Hematopoietic multipotent progenitor cell treated with erythropoietin and hydrocortisone succinate and interleukin-3 and kit ligand, for 6 days (in vitro differentiated cells): ENCODE measurements at places on chromosomes 16 and 17.

- peak; percentile 37 for DNase-seq
Observed at GRCh38 chr16:67170949-67171649, 761 bp downstream of the NOL3 start.

- no peak for DNase-seq
Observed at GRCh38 chr16:28279006-28279405, 13.3 kb upstream of the SBK1 start.

DNA sequence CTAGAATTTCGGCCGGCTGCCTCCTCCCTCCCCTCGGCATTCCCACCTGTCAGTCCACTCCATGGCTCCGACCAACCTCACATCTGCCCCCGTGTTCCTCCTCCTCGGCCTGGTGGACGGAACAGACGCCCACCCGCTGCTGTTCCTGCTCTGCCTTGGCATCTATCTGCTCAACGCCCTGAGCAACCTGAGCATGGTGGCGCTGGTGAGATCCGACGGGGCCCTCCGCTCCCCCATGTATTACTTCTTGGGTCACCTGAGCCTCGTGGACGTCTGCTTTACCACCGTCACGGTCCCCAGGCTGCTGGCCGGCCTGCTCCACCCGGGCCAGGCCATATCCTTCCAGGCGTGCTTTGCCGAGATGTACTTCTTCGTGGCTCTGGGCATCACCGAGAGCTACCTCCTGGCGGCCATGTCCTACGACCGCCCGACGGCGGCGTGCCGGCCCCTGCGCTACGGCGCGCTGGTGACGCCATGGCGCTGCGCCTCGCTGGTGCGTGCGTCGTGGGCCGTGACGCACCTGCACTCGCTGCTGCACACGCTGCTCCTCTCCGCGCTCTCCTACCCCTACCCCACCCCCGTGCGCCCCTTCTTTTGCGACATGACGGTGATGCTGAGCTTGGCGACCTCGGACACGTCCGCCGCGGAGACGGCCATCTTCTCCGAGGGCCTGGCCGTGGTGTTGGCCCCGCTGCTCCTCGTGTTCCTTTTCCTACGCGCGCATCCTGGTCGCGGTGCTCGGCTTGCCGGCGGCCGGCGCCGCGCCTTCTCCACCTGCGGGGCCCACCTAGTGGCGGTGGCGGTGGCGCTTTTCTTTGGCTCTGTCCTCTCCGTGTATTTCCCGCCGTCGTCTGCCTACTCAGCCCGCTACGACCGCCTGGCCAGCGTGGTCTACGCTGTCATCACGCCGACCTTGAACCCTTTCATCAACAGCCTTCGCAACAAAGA is at the start of gene OR3A2:
OR3A2 (minus strand) TSS at position 440 of the 948 bp plus-strand sequence.
- no peak for DNase-seq

DNA sequence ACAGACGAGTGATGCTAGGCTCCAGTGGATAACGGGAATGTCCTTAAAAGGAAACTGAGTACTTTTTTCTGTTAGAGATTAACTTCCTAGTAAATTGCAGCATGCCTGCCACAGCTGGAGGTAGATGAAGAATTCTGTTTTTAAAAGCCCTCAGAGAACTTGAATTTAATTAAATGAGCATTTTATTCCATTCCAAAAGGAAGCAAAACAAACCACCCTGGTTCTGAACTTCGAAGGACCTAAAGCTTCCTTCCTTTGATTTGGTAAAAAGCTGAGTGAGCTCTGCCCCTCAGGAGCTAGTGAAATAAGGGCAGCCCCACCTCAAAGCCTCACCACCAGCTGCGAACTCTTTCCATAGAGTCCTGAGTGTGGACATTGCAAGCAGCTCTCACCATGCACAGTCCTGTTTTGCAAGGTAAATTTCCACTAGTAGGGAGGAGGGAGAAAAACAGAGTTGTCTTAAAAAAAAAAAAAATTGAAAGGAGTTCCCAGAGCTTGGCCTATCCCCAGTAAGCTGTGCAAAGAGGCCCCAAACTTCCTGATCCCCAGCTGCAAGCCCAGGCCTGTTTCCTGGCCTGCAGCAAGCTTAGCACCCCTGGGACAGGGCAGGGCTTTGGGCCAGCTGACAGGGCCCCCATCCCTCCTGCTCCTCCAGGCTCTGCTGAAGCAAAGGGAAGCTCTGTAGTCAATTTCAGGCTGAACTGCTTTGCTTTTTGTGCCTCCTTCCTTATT is 11.2 kb downstream of the CHD9NB start:
- no peak for DNase-seq

- no peak for DNase-seq
Observed at GRCh38 chr16:88444826-88445582, 8.1 kb upstream of the ZFPM1 start.

GRCh38 chr16:51034481-51035109 is 116.5 kb downstream of the SALL1 start:
- no peak for DNase-seq

DNA sequence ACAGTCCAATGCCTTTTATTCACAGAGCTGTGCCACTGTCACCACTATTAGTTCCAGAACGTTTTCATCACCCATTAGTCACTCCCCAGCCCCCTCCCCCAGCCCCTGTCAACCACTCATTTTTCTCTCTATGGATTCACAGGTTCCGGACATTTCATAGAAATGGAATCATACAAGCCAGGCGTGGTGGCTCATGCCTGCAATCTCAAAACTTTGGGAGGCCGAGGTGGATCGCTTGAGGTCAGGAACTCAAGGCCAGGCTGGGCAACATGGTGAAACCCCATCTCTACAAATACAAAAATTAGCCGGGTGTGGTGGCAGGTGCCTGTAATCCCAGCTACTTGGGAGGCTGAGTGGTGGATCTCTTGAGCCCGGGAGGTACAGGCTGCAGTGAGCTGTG is 759 bp upstream of the PAM16 start:
- no peak for DNase-seq

GRCh38 chr17:21676281-21677111 is 15.8 kb upstream of the KCNJ18 start:
- no peak for DNase-seq

GRCh38 chr16:55175389-55175788 is 148.6 kb upstream of the IRX6 start:
- DNase-seq = no peak

- peak; percentile 87 for DNase-seq
Observed at GRCh38 chr17:42679492-42680330, 1.9 kb downstream of the CCR10 start.

DNA sequence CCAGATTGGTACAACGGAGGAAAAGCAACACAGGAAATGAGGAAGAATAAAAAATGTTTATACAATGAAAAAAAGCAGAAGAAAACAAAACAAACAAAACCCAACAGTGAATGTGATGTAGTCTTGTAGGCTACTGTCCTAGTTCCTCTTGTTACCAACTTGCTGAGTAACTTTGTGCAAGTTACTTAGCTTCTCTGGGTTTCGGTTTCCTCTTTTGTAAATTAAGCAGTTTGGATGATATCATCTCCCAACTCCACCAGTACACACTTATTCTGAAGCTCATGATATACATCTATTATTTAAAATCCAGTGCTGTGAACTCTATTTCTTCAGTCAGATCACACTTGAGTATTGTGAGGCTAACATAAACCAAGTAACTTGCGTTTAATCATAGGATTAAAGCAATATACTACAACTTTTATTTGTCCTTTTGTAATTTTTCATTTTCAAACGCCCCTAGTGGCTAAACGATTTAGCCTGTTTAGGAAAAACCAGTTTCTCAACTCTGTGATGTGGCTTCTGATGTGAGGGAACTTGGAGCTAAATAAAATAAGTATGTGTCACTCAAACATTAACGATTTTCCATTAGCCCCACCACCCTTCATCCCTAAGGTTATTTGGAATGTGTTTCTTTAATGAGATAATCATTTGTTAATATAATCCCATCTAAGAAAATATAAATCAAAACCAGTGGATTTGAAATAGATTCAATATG is 1.4 kb upstream of the UNK start:
- peak; percentile 86 for DNase-seq
